ENCODE measurements at places on chromosomes 6 and 20.
A peak's percentile ranks its signal among the peaks of the same experiment; 100 is the strongest.

DNA sequence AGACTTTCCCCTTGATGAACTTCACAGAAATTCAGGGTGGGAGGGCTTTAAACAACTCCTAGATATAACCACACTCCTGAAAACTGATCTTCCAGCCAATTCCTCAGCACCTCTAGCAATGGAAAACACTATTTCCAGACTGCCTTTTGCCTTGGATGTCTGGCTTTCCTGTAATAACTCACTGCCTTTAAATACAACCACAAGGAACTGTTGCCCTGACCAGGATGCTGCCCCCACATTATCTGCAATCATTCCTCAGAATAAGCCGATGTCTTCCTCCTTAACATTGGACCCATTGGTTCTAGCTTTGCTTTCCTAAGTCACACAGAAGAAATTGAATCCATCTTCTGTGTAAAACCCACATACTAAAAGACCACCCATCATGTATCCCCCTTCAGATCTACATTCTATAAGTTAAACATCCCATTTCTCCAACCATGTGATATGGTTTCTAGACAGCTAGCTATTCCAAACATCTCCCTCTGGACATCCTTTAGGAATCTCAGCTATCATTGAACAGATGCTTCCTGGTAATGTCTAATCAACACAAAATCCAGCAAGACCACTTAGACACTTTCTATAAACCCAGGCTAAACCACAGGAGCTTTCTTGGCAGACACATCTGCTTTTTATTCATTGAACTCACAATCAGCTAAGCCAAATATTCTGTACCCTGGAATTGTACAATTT, 95.9 kb upstream of the KCNQ5 start:
- no peak for DNase-seq

- no peak for DNase-seq
These were observed 308.5 kb upstream of the POU3F2 start for GRCh38 chr6:98525860-98526259.

DNA sequence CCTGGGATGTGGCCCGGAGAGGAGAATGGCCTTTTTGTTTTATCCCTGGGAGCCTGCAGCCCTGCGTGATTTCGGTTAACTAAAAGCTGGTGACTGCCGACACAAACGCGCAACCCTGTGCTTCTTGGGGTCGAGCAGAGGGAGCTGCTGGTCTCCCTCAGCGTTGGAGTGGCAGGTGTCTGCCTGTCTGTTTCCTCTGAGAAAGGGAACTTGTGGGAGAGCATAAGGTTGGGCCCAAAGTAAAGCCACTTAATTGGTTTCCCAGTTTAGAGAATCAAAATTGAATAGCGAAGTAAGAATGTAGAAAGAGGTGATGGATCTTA, 500 bp downstream of the LTV1 start:
- no peak for DNase-seq

DNA sequence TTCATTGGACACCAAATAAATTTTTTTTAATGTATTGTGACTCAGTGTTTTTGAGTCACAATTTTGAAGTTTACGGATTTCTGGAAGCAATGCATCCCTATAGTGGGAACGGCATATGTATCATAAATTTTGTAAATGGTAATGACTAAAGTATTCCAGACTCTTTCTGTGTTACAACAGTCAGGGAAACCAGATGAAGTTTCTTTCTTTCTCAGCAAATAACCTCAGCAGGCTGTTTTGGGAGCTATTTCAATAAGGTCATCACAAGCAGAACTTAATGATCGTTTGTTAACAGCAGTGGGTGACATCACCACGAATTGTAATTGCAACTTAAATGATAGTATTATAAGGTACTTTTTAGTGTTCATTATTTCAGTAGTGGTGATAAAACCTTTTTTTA, 52.0 kb downstream of the HIVEP1 start:
- no peak for DNase-seq

DNA sequence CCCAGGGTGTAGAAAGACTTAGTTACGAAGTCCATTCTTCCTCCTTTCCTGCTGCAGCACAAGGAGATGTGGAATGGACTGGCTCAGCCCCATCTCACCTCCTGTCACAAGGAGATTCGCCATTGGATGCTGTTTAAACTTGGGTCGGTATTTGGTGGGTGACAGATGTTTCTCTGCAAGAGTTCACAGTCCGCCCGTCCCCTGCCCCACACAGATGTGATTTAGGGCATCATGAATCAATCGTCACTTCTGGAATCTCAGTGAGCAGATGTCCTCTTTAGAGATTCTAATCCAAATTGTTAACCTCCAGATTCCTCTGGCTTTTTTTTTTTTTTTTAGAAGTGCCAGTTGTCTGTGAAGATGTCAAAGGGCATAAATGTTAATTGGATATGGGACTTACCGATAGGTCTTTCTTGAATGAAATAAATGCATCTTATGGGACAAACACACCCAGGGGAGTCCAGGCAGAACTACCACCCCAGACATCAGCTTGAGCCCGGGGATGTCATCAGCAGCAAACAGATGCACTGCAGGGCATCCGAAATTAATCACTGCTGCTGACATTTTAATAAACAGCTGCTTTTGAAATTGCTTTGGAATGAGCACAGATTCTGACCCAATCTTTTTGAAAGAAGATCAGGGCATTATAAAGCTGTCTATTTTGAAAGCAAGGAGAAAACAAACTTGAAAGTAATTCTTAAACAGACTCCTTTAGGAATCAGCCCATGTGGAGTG, 117.6 kb upstream of the CDH4 start:
- DNase-seq: no peak

GRCh38 chr20:48824830-48825565, 2.8 kb downstream of the PREX1 start:
- no peak for DNase-seq

DNA sequence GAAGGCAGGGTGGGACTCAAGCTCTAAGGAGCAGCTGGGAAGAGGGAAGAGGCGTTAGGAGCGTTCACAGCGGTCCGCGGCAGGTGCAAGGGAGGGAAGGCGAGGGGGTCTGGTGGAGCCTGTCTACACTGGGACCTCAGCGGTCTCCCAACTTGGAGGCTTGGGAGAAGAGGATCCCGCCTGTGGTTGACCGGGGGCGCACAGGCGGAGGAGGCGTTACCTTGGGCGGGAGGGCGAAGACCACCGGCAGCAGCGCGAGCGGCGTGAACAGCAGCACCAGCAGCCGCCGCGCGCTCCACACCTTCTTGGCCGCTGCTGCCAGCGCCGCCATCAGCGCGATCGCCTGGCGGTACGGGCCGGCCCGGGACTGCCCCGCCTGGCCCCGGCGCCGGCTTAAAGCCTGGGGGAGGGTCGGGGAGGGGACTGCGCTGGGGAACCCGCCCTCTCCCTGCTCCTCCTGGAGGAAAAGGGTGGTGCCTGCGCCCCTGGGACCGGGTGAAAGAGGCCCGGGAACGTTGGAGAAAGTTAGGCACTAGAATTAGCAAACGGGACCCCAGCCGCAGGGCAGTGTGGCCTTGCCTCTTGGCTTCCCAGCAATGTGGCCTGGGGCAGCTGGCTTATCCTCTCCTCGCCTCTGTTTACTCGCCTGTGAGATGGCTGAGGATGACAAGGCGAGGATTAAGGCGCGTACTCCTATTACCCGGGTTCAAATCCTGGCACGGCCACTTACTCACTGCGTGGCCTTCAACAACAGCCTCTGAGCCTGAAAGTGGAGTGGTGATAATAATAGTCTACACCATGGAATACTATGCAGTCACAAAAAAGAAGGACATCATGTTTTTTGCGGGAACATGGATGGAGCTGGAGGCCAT, at the start of gene SLC13A3:
TSS of gene SLC13A3 (minus strand) at position 369 of the 872 bp plus-strand sequence. CDS start at position 331, 38 bp downstream.
- DNase-seq: no peak

- DNase-seq: no peak
These were observed 2.6 kb downstream of the MAFB start for GRCh38 chr20:40686434-40686882.

GRCh38 chr6:5007531-5007930, 3.7 kb upstream of the RPP40 start:
- DNase-seq: no peak

DNA sequence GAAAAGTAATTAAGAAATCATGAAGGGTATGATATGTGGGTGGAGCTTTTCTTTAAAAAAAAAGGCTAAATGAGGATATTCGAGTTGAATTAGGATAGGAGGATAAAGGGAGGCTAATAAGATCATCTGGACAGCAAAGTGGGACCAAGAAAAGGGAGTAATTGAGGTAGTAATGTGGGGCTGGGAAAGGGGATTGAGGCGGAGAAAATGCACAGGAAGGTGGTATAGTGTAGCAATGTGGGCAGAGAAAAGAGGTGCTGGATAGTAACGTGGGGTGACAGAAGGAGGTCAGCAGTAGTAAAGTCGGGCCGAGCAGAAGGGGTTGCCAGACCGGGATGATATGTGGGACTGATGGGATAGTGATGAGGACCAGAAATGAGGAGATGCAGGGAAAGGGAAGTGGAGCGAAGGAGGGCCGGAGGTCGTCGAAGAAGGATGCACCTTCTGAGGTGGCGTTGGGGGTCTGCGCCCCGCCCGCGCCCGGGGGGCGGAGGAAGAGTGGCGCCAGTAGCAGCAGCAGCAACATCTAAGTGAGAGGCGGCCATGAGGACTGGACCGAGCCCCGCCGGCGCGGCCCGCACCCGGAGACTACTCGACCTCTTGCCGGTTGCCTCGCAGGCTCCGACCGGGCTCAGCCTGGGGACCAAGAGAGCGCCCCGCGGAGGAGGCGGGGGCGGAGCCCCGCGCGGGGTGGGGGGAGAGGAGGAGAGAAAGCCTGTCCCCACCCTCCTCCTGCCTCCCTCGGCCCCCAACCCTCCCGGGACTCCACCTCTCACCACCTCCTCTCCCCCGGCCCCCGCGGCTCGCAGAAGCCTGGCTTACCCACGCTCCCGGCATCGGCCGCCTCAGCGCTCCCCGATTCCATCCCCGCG, 887 bp downstream of the GABBR1 start:
- peak; percentile 8 for DNase-seq
